ENCODE measurements at places on chromosomes 12 and 14. TPM values are rescaled to one million over a fixed set of nuclear protein-coding genes. Genes with fewer than 3 reads are reported as not detected.

LRRC10 gene
- not detected for total RNA-seq

GPR132 gene
- total RNA-seq: 3.1 TPM

OAS1 gene
- 27.5 TPM for total RNA-seq

FOXA1 gene
- total RNA-seq: not detected

E2F7 gene
- not detected for total RNA-seq

FAM181A gene
- not detected for total RNA-seq

GON7 gene
- 12.7 TPM for total RNA-seq

SLCO1B3 gene
- not detected for total RNA-seq

SOAT2 gene
- not detected for total RNA-seq

KIF26A gene
- 9.8 TPM for total RNA-seq

FAM90A1 gene
- total RNA-seq: 0.33 TPM

RERGL gene
- 2.5 TPM for total RNA-seq

ASCL1 gene
- total RNA-seq: not detected

TDRD9 gene
- 1.1 TPM for total RNA-seq

LRP6 gene
- 21.5 TPM for total RNA-seq

TSPAN9 gene
- total RNA-seq: 20.7 TPM

ASIC1 gene
- 0.38 TPM for total RNA-seq

AQP6 gene
- total RNA-seq: 1.9 TPM

LALBA gene
- total RNA-seq: not detected

LACRT gene
- total RNA-seq: not detected

CDK17 gene
- 83.5 TPM for total RNA-seq

DDN gene
- not detected for total RNA-seq

PDE3A gene
- total RNA-seq: 12.8 TPM

KRT3 gene
- total RNA-seq: not detected

CFL2 gene
- 72.4 TPM for total RNA-seq

CMA1 gene
- total RNA-seq: not detected

BMAL2 gene
- 4.6 TPM for total RNA-seq

TAS2R46 gene
- total RNA-seq: 2.4 TPM

KLRB1 gene
- total RNA-seq: 0.65 TPM

RAB3IP gene
- total RNA-seq: 9.2 TPM

ANKRD33 gene
- not detected for total RNA-seq

LTBP2 gene
- total RNA-seq: 109 TPM

PTHLH gene
- total RNA-seq: not detected

SYT10 gene
- total RNA-seq: not detected

SLCO1C1 gene
- 2.1 TPM for total RNA-seq

MMP19 gene
- total RNA-seq: 22.8 TPM

CCDC175 gene
- not detected for total RNA-seq

TAMALIN gene
- 9.0 TPM for total RNA-seq

RPL10L gene
- total RNA-seq: not detected

SMCO2 gene
- not detected for total RNA-seq
